ENCODE measurements at places on chromosomes 6 and 20.

- no peak for DNase-seq
These were observed 49.7 kb upstream of the SLCO4A1 start for GRCh38 chr20:62592506-62593177.

GRCh38 chr6:138161088-138161337 is 726 bp upstream of the ARFGEF3 start:
- DNase-seq, result no peak

GRCh38 chr6:3164388-3164787 is 7.0 kb upstream of the TUBB2A start:
- no peak for DNase-seq

GRCh38 chr6:68652117-68652536 is 17.0 kb downstream of the ADGRB3 start:
- no peak for DNase-seq

- no peak for DNase-seq
These were observed 32.2 kb downstream of the MYLK4 start for GRCh38 chr6:2718334-2719092.

GRCh38 chr20:14657266-14658005 is 320.0 kb upstream of the FLRT3 start:
- DNase-seq, result no peak

DNA sequence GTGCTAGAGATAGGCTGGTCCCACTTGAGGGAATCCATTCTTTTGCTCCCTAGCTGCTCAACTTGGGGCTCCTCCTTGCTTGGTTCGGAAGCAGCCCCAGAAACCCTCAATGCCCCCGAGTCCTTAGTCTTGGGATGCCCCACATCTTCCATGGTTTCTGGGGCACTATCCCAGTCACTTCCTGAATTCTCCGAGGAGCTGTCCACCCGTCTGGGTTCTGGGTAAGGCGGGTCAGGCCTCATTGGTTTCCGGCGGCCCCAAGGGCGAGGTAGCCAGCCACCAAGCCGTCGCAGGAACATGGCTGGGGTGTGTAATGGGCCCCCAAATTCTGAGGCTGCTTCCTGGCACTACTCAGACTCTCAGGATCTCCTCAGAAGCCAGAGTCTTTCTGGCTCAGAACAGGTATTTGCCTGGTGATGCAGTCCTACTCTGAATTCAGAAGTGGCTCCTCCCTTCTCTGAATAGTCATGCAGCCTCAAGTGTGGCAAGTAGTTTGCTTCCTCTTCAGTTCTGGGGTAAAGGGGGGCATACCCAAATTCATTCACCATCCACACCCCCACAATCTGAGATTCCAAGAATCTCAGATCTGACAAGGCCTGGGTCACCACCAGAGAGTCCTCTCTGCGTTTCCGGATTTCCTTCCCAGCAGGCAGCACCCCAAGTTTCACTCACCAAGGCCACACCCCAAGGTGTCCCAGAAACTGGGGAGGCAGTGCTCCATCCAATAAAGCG is 763 bp downstream of the C6orf47 start:
- no peak for DNase-seq

Data from sigmoid colon (tissue), 7 donors.